HT1080 (cell line): ENCODE measurements at places on chromosomes 12 and 14.

DNA sequence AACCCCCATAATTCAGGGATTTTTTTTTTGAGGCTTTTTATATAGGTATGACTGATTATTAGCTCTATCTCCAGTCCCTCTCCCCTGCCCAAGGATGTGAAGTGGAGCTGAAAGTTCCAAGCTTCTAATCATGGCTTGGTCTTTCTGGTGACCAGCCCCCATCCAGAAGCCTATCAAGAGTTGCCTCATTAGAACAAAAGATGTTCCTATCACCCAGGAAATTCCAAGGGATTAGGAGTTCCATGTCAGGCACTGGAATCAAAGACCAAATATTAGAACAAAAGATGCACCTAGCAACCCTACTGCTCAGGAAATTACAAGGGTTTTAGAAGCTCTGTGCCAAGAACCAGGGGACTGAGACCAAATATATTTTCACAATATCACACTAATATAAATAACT lies 29.9 kb downstream of the LRP6 start:
- DNase-seq, result no peak

- no peak for DNase-seq
Observed at GRCh38 chr12:82040987-82041743, 282.0 kb upstream of the PPFIA2 start.

DNA sequence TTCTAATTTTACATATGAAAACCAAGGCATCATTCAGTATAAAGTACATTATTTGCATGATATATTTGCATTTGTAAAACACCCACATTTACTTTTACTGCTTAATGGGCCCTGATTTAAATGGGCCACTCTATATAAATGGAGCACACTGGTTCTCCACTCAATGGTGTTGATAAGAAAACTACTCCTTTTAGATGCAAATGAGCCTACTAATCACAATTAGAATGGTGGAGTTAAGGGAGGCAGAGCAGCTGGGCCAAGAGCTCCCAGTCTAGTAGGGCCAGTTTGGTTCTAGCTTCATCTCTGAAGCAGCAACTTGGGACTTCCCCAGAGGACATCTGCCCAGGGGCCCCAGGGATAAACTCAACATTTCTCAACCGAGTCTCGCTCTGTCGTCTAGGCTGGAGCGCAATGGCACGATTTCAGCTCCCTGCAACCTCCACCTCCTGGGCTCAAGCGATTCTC lies 120.7 kb downstream of the FOXN3 start:
- DNase-seq, result no peak

DNA sequence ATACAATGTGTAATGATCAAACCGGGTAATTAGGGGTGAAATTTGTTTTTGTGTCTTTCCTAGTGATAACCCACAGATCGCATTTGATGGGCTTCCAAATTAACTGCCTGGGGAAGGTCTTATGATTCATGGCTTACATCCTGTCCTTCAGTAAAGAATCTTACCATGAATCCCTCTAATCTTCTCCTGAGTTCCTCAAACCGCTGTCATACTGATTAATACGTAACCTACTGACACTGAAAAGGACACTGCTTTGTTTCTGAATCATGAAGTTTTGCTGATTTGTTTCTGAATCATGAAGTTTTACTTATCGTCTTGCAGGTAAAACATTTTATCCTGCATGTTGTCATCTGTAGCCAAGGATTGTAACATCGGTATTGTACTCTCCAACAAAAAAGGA lies 52.0 kb upstream of the CRY1 start:
- peak; percentile 87 for DNase-seq

GRCh38 chr14:100834082-100834793 lies 8.3 kb downstream of the MEG3 start:
- no peak for DNase-seq

DNA sequence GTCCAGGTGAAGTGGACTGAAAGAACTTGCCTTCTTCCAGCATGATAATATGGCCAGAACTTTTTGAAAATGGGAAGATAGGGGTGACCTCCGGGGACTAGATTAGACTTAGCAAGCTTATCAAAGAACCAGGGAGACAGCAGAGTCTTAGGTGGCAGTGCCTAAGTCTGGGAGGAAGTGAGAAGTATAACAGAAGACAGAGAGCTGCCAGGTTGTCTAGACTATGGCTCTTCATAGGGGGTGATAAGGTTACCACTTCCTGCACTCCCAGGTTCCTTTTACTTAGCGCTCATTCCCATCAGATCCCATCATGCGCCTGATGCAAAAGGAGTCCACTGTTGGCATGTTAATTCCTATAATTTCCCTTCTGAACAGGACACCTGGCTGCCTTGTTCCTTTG lies 69.9 kb downstream of the PLXNC1 start:
- DNase-seq, result no peak

GRCh38 chr12:110111476-110112334 lies 12.5 kb upstream of the IFT81 start:
- no peak for DNase-seq

DNA sequence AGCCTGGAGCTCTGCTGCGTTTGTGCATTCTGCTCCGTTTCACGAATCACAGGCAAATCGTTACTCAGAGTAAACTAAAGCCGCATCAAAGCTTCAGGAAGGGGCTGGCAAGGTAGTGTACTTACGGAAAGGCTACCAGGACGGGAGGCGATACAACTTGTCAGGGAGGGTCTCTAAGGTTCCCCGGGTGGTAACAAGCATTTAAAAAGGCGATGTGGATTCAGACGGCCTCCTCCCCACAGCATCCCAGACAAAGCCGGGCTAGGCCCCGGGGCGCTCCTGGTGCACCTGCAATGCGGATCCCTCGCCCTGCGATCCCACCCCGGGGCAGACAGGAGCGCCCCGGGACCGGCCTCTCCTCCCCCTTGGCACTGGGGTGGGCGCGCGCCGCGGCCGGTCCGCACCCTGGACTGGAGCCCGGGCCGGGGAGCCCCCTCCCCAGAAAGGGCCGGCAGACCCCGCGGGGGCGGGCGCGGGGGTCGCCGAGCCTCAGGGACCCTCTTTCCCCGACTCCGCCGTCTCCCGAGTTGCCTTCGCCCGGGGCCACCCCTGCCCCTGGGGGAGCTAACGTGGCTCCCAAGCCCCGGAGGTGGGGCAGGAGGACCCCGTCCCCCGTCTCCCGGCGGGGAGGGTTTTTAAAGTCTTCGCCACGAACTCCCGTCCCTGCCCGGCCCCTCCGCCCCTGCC lies 718 bp downstream of the CCDC92 start:
- DNase-seq, result peak; percentile 34

DNA sequence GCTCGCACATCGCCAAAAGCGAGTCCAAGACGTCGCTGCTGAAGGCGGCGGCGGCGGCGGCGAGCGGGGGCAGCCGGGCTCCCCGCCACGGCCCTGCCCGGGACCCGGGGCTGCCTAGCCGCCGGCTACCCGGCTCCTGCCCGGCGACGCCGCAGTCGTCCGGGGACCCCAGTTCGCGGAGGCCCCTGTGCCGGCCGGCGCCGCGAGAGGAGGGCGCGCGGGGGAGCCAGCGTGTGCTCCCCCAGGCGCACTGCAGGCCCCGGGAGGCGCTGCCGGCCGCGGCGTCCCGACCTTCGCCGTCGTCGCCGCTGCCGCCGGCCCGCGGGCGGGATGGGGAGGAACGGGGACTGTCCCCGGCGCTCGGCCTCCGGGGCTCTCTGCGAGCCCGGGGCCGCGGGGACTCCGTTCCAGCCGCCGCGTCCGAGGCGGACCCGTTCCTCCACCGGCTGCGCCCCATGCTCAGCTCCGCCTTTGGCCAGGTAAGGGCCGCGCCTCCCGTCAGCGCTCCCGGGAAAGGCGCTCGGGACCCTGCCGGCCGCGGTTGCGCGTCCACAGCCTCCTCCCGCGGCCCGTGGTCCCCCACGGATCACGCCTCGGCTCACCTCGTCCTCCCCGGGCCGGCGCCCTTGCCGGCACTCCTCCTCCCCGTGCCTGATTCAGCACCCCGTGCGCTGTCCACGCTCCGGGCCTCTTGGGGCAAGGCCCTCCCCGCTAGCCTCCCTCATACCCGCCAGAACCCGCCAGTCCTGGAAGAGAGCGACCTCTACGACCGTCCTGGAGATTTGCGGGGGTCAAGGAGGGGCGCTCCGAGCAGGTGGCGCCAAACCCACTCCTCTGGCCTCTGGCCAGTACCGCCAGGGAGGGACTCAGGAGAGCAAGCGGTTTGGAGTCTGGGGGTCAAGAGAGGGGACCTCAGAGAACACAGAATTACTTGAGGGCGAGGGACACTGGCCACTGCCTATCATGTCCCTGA lies 721 bp downstream of the CABP1 start:
- DNase-seq, result no peak

DNA sequence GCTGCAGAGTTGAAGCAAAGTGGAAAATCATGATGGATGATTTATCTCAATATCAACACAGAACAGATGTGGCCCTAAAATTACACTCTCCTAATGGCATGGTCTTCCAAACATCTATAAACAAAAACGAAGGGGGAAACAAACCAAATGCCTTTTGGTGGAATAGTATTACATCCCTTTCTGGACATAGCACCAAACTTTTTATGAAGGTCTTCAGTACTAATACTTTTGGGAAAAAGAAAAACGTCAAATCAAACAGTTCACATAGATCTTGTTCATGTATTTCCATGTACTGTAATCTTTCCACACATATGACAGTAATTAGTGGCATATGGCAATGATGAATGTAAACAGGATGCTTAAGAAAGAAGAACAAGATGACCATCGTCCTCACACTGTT lies 22.9 kb upstream of the ANAPC7 start:
- no peak for DNase-seq
